ENCODE measurements at places on chromosomes 7 and 10. TPM values are rescaled to one million over a fixed set of nuclear protein-coding genes. Genes with fewer than 3 reads are reported as not detected.

DNA sequence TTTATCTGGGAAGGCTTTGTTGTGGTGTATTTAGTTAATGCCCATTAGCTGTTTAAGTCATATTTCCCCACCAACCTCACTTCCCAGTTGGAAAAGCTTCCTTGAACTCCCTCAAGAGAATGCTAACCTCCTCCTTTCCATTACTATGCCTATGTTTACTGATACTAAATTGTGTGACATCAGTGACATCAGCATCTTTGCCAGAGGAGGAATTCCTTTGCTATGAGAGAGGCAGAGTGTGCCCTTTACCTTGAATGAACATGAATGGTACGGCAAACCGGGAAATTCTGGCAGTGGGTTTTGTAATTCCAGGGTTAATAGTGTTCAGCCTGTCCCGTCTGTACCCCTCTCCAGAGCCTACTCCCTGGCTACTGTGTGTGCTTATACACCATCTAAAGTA, 22.1 kb upstream of the GLCCI1 start:
- DNase-seq, result no peak

DNA sequence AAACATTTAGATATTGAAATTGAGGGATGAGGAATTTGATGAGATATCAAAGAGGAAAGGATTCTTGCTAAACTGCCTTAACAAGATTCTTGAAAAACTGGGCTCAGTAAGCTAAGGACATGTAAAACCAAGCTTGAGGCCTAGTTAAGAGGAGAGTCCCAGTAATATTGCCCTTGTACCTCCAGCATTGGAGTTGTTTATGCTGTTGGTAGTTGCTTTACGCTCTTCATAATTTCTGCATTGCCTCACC, 156.1 kb upstream of the TRIM24 start:
- no peak for DNase-seq

- DNase-seq, result no peak
These were observed 359.5 kb upstream of the MGMT start for GRCh38 chr10:129107525-129107924.

DNA sequence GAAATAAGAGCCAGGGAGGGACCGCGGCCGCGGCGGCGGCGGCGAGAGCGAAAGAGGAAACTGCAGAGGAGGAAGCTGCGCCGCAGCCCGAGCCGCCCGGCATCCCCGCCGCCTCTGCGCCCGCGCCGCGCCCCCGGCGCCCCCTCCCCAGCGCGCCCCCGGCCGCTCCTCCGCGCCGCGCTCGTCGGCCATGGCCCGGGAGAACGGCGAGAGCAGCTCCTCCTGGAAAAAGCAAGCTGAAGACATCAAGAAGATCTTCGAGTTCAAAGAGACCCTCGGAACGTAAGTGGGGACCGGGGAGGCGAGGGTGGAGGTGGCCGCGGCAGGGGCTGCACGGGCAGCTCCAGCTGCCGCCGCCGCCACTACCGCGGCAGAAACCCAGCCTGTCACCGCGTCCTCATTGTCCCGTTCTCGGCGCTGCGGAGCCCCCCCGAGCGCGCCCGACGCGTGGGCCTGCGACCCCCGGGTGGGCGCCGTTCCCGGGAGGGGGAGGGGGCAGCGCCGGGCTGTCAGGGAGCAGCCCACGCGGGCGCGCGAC, 351 bp downstream of the CAMK1D start:
- DNase-seq, result no peak

ACSM6 gene
- polyA plus RNA-seq, result 0.10 TPM

GRCh38 chr7:158497627-158498026, 90.0 kb downstream of the PTPRN2 start:
- no peak for DNase-seq

DNA sequence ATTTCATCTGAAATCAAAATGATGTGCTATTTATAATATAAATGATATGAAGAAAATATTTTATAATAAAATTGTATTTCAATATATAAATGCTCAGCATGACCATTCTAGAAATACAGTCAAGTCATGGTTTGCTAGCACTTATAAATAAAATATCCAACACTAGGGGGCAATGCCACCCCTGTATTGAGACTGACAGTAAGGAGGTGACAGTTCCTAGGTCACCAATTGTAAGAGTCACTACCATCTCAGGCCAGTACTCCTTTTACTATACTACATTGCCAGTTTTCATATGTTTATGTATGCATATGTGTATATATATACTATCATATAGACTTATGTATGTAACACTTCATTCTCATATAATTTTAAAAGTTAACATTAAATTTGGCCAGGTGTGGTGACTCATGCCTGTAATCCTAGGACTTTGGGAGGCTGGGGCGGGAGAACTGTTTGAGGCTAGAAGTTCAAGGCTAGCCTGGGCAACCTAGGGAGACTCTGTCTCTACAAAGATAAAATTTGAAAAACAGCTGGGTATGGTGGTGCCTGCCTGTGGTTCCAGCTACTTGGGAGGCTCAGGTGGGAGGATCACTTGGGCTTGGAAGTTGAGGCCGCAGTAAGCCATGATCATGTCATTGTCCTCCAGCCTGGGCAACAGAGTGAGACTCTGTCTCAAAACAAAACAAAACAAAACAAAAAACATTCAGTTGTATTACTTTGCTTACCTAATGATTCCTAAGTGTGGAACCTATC, 2.4 kb upstream of the CNOT4 start:
- peak; percentile 50 for DNase-seq

MEIG1 gene
- not detected for polyA plus RNA-seq

GPR37 gene
- polyA plus RNA-seq, result not detected

- peak; percentile 5 for DNase-seq
These were observed 28.2 kb downstream of the PHYH start for GRCh38 chr10:13271552-13272163.

DNA sequence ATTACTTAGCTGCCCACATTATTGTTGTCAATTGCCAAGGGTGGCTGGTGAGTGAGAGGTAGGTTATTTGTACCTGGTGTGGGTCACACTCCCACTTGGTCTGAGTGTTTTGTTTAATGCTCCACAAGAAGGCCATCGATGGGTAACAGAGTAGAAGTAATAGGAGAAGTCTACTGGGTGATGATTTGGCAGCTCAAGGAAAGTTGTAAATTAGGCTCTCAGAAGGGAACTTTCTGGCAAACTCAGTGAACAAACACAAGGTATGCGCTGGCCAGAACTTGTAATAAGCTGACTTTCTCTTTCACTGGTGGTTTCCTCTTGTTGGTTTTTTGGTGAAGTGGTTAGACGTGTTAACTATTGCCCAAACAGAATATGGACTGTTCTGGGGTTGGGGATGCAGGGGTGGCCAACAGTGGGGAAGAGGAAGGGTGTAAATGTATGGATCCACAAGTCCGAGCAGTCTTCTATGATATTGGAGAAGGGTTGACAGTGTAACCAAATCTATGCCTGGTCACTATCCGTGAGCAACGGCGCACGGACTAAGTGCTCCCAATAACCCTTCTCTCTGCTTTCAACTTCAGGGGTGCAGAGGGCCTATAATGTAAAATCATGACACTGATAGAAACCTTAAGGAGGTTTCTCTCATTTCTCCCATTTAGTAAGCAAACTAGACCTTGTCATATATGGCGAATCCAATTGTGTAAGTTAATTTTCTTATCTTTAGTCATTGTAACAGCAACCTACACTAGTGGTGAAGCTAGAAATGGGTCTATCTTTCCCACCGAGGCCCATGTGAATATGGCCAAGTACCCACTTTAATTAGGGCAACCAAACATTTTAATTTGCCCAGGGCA, 212.8 kb downstream of the PTEN start:
- peak; percentile 64 for DNase-seq

- no peak for DNase-seq
These were observed 805 bp downstream of the ZNF736 start for GRCh38 chr7:64314566-64314965.

PIK3AP1 gene
- 87.4 TPM for polyA plus RNA-seq

DNA sequence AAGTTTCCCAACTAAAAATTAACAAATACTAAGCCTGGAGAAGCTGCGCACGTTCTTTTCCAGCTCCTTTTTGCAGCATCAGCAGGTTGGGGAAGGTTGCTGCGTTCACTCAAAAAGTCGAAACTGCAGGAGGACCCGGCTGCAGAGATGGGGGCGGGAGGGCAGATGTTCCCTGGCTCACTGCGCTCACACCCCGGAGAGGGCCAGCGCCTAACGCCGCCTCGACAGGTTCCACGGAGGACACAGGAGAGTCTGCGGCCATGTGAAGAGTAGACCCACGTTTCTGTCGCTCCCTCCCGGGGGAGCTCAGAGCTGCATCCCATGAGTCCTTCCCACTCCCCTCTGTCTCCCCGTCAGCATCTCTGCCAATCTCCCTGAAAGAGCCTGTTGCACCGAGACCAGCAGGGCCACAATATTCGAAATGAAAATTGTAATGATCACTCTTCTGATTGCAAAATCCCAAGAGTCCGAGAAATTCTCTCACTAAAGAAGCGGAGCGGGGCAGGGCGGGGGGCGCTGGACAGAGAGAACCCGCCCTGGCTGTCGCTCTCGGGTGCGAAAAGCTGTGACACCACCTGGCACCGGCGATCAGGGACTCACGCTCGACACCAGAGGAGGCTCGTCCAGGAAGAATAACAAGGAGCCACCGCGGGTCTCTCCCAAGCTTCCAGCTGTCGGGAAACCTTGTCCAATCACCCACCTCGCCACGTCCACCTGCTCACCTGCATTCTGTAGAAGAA, 131.5 kb upstream of the PFKP start:
- no peak for DNase-seq

SPDYE9 gene
- polyA plus RNA-seq, result 0.12 TPM

GPR26 gene
- polyA plus RNA-seq, result not detected

SEC31B gene
- polyA plus RNA-seq, result not detected

- no peak for DNase-seq
These were observed 10.8 kb upstream of the PON1 start for GRCh38 chr7:95335093-95335492.

- no peak for DNase-seq
These were observed 17.9 kb upstream of the SGMS1 start for GRCh38 chr10:50641626-50642025.

GRCh38 chr7:55538538-55538937, 33.8 kb downstream of the VOPP1 start:
- DNase-seq, result no peak

HKDC1 gene
- polyA plus RNA-seq, result not detected

DNA sequence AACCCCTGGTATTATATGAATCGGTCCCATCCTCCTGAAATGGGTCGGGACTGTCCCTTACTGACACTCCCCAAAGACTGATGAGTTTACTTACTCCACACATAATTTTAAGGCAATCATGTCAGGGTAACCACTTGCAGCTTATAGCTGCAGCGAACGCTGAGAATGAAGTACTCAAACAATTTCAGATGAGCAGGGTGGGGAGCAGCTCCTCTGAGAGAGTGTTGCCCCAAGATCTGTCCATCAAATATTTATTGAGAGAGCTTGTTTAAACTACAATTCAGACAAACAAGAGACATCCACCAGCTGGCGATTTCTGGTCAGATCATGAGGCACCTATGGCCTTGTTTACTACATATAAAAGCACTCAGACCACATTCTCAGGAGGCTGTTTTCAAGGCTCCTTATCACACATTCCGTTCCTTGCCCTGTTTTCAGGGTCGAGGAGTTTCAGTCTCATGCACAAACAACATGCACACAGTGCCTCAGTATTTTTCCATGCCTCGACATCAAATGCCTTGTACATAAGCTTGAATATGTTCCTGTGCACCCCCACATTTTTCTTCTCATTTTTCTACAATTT, 80.1 kb downstream of the THSD7A start:
- no peak for DNase-seq

CPXM2 gene
- not detected for polyA plus RNA-seq

GRCh38 chr7:129690701-129691100, 79.2 kb downstream of the NRF1 start:
- no peak for DNase-seq

DNA sequence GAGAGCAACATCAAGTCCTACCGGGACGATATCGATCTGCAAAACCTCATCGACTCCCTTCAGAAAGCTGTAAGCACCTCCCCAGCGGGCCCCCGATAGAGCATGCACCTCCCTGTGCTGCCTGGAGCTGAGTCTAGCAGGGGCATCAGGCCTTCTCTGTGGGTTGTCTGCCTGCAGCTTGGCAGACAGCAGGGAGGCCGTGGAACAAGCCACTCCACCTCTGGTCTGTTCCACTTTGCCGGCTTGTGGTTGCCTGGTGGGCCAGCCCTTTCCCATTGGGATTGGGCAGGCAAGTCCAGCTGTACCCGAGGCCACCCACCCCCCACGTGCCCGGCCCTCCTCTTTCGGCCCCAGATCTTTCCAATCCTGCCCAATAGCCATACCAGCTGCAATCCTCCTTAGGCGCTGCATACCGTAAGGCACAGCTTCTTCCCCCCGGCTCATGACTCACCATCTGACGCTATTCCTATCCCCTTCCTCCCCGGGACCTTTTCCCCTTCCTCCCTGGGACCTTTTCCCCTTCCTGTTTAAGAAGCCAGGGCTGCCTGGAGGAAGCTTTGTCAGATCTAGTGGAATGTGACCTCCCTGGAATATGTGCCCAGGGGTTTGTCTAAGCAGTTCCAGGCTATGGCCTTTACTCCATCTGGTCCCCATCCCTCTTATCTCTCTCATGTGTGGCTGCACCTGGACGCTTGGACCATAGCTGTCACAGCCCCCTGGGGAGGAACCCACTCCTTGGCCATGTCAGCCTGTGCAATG, 28.1 kb upstream of the SH2D4B start:
- no peak for DNase-seq

KLF14 gene
- polyA plus RNA-seq, result not detected

DNA sequence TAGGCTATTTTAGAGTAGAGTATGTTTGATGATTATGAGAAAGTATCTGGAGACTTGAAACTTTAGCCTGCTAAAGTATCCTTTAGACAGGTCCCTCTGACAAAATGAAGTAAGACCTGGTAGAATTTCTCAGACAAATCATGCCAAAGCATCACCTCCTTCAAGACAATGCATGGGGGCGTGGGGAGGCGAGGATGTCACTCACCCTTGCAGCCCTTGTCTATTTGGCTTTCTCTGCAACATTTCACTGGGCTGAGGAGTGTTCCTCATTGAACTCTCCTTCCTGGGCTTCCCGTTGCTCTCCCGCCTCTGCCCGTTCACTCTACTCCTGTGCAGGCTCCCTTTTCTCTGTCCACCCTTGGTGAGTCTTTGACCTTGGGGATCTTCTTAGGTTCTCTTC, 98.5 kb downstream of the JAZF1 start:
- DNase-seq, result no peak
